Stimulated activated CD8-positive, alpha-beta memory T cell treated with anti-CD3 and anti-CD28 coated beads, Interleukin-7, amount 100 ng/mL, for 4 hours (primary cell): ENCODE measurements at places on chromosomes 7 and 10.

DNA sequence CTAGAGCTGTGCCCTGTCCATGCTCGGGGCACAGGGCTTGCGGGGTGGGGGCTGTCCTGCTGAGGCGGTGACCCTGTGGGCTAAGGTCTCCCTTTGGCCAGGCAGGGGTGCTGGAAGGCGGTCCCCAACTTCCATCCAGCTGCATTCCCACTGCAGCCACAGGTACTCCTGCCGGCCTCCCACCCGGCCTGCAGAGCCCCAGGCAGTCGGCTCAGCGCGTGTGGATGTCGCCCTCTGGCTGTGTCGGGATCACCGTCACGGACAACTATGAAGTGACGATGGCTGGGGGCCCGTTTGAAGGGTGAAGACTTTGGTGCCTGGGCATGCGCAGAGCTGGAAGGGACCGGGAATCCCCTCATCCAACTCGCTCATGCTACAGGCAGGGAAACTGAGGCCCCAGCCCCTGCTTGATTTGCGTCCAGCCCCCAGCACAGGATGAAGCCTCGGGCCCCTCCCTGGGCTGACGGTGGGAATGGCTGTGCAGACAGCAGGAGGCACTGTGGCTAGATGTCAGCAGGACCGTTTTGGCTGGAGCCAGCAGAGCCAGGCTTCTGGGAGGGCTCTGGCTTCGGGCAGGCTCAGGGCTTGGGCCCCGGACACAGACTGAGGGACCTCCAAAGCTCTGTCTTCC lies 2.3 kb upstream of the TMEM184A start:
- DNase-seq = no peak

GRCh38 chr10:30412901-30413300 lies 21.1 kb upstream of the MAP3K8 start:
- DNase-seq = no peak

GRCh38 chr7:26789481-26790184 lies 74.8 kb downstream of the SKAP2 start:
- DNase-seq = no peak

DNA sequence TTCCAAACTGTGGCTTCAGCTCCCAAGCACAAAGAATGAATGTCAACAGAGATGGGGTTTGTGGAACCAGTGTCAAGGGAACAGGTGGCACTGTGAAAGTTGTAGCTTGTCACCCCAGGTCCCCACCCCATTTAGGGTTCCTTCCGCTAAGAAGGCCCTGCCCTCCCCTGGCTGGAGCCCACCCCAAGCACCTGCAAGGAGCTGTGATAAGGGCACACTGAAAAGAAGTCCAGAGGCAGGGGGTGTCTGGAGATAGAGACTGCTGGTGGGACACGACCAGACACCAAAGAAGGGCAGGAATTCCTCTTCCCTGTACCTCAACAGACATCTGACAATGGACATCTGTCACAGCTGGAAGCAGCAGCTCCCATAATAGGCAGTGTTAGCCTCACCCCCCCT lies 4.5 kb downstream of the GRID1 start:
- DNase-seq = no peak

- DNase-seq = no peak
These were observed 12.8 kb upstream of the LRRC4 start for GRCh38 chr7:128044064-128044463.

DNA sequence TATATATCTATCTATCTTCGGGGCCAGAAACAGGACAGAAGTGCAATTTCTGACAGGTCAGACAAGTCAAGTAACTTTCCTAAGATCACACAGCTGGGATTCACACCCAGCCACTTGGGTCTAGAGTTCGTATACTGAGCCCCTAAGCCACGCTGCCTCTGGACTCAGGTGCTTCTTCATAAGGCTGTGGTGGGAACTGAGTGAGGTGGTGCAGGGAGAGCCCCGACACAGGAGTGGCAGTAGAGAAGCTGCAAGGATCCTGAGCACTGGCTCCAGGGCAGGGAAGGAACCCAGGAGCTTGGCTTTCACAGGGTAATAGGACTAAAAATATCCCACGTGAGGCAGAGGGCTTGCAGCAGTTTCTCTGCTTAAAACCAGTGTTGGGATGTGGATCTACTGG lies 33.8 kb downstream of the C10orf53 start:
- no peak for DNase-seq

DNA sequence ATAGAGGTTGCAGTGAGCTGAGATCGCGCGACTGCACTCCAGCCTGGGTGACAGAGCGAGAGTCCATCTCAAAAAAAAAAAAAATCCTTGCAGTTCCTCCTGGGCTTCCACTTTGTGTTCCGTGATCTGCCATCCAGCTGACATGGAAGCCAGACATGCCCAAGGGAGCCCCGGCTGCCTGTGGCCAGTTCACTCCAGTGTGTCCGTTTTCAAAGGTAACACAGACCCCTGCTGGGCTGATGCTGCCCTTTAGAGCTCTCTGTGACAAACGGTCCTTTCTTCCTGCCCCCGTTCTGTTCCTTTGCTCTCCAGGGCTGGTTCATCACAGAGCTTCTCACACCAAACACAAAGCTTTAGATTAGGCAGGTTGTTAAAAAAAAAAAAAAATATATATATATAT lies 130.8 kb downstream of the CUL2 start:
- DNase-seq = no peak

- DNase-seq = no peak
These were observed 967.8 kb downstream of the LRMDA start for GRCh38 chr10:76399226-76399625.

- no peak for DNase-seq
These were observed 566.9 kb downstream of the PTPRN2 start for GRCh38 chr7:158020706-158021095.

DNA sequence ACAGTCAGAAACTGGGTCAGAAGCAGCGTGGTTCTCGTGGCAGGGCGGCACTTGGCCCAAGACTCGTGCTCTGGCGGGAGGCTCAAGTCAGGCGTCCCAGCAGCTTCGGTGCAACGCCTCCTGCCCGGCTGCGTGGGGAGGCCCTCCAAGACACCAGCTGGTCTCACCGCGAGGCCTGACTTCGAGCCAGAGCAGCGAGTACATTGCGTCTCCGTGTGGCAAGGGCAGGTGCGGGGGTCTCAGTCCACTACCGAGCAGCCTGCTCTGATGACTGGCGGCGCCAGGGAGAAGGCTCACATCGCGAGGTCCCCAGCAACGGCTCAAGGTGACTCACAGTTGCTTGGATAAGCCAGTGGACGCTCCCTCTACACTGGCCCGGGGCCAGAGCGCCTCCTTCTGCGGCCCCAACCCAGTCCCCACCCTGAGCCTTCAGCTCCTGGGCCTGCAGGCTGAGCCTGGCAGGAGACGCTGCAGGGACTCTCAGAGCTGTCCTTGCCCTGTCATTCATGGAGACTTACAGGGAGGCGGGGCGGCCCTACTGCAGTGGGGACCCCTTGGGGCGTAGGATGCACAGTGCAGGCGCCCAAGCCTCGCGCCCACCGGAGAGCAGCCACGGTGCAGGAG lies 41.9 kb upstream of the PRKAR1B start:
- DNase-seq = no peak

- DNase-seq = peak; percentile 17
These were observed 58.4 kb downstream of the DNAJC12 start for GRCh38 chr10:67779465-67780203.

DNA sequence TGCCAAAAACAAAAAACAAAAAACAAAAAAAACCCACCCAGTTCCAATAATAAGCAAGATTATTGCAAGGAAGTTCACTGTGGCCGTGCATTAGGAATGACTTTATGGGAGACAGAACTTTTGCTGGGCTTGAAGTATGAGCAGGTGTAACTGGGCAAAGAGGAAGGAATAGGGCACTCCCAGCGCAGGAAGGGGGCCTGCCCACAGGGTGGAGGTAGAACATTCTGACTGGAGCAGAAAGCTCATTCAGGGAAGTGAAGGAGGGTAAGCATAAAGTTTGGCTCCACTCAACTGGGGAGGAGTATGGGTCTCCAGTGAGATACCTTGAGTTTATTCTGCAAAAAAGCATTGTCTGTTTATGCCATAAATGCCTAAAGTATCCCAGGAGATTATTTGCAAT lies 42.1 kb upstream of the WIPF3 start:
- DNase-seq = no peak

DNA sequence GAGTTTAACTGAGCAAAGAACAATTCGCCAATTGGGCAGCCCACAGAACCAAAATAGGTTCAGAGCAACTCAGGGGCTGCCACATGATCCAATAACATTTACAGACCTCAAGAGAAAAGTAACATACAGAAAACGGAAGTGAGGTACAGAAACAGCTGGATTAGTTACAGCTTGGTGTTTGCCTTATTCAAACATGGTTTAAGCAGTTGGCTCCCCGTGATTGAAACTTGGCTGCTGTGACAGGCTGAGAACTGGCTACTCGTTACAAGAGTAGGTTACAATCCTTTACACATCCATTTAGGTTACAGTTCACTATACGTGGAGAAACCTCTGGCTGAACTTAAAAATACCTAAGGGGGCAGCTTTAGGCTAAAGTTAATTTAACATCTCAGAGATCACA lies 673.1 kb upstream of the PHF14 start:
- DNase-seq = no peak

DNA sequence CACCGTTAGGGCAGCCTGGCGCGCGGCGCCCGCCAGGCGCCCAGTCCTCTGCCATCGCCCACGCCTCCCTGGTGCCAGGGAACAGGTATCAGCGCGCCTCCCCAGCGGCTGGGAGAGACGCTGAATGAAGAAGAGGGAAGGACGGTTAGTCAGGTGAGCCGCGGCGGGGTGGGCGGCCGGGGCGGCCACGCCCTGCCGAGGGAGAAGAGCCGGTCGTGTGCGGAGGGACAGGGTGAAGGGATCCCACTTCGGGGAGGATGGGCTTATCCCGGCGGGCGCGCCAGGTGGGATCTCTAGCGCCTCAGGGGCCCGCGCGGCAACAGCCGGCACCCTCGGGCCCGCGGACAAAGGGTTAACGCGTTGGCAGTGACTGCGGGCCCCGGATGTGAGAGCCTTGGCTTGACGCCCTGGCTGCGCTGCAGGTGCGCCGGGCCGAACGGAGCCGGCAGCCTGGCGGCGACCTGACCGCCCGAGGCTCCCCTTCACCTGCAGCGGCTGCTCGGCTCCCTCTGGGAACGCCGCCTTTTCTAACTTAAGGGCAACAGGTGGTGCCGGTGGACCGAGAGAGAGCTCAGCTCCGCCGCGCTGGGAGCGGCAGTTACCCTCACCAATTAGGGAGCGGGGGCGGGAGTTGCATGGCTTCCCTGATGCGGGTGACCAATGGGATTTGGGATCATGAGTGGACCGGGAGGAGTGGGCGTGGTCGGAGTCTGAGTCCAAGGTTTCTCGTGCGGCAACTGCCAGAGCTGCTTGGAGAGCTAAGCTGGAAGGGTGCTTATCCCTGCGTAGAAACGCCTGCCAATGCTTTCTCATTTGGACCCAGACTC lies at the start of gene ARL4A:
TSS of gene ARL4A (plus strand) at position 743 of the 827 bp plus-strand sequence. CDS start 622 bp downstream, outside the sequence.
- DNase-seq = peak; percentile 76

DNA sequence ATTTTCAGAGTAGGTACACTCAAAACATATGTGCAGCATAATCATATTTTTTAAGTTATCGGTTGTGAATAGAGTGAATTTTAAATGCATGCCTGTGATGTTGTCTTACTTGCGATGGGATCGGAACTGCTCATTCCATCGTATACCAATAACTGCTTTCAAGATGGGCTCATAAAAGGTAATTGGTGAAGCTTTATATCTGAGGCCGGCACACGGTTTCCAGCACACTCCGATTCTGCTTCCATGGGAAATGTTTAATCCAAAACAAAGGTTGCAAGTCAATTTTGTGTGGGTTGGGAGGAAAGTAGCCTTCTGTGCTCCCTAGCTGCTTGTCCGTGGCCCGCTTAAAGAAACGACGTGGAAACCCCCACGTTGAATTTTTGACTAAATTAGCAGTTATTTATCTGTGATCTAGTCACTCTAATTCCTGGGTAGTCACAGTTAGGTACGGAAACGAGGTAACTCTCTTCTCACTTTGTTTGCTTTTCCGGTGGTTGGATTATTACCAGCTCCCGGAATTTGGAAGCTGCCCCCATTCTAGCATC lies 10.1 kb upstream of the CELF2 start:
- DNase-seq = no peak

DNA sequence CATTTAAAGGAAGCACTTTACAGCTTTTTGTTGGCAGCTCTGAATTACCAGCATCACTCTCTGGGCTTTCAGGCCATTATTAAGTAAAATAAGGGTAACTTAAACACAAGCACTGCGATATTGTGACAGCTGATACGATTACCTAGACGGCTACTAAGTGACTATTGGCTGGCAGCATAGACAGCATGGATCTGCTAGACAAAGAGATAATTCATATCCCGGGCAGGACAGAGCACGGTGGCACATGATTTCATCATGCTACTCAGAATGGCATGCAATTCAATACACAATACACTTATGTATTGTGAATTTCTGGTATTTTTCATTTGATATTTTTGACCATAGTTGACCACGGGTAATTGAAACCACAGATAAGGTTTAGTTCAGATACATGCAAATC lies 522.0 kb upstream of the LRRN3 start:
- no peak for DNase-seq
